ENCODE measurements at places on chromosomes 16 and 17. TPM values are rescaled to one million over a fixed set of nuclear protein-coding genes. Genes with fewer than 3 reads are reported as not detected.

Gene C16orf87
- total RNA-seq = 13.5 TPM

Gene GAS2L2
- not detected for total RNA-seq

- DNase-seq = no peak
Observed at GRCh38 chr17:11182430-11182829, 58.6 kb upstream of the SHISA6 start.

GRCh38 chr17:47982645-47983390 lies 11.9 kb downstream of the CDK5RAP3 start:
- DNase-seq = no peak

GRCh38 chr16:86878236-86879080 lies 300.1 kb downstream of the FOXL1 start:
- no peak for DNase-seq

DNA sequence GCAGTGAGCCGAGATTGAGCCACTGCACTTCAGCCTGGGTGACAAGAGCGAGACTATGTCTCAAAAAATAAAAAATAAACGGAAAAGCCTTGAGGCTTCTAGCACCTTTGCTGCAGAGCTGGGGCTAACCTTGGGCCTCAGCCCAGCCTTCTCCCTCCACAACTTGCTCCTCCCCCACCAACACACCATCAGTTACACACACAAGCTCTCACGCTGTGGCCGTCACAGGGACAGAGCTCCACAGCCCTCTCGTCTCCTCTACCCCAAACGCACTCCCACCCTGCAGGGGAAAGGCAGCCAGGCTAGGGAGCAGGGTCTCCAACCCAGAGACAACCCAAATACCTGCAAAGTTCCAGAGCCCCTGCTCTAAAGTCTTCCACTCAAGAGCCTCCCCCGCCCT lies 22.0 kb upstream of the MRPS23 start:
- DNase-seq = no peak

DNA sequence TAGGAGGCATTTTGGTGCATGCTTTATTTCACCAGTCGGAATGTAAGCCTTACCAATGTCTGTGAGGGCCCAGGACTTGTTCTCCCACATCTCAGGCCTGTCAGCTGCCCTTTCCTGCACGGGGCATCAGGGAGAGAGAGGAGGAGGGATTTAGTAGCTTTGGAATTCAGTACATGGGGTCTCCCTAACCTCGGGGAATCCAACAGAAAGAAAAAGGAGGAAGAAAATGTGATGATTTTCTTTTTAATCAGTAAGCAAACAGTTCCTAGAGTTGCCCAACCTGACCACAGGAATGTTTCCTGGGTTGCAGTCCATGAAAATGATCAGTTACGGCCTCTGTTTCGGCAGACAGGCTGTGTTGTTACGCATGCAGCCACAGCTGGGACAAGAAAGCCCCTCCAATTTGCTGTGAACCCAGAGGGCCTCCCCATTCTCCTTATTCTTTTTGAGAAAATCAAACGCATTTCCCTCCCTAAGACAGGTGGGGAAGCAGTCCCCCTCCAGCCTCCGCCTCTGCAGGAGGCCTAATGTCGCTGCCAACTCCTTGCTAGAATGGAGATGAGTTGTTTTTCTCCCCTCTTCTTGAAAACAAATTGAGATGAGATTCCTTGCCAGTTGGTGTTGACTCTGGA lies 53.1 kb upstream of the TANGO6 start:
- no peak for DNase-seq

DNA sequence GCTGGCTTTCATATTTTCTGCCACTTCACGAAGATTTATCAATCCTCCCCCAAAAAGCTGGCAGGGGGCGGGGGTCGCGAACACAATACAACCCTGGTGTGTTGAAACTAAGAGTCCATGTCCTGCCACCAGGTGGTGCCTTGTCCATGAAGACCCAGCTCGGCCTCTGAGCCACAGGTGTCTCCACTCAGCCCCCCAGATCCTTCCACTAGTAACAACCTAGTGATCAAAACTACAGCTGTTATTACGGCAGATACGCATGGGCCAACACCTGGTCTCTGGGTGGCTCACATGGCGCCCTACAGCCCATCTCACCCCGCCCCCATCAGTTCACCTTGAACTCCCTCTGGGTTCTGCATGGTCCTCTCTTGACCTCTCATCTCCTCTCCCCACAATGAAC lies 27.7 kb downstream of the USP7 start:
- no peak for DNase-seq

DNA sequence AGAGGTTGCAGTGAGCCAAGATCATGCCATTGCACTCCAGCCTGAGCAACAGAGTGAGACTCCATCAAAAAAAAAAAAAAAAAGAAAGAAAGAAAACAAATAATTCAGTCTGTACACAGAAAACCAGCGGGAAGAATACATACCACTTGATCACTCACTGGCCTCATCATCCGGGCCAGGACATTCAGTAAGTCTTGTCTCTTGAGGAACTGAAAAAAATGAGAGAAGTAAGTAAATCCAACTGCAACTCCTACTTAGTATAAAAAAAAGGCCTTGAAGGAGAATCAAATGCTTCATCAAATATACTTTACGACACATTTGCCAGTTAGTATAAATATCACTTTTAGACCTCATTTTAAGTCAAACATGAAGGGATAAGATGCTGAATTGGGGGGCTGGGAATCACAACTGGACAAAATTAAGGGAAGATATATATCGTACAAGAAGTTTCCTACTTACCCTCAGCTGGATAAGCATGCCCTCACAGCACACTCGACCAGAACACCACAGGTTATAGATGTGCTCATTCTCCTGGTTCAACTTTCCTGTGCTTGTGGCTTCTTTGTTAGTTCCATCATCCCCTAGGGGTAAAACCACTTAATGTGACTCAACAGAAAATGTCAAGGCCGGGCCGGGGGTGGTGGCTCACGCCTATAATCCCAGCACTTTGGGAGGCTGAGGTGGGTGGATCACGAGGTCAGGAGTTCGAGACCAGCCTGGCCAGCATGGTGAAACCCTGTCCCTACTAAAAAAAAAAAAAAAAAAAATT lies 12.4 kb downstream of the CCDC47 start:
- no peak for DNase-seq

GRCh38 chr16:67462279-67462655 lies 18.7 kb downstream of the ATP6V0D1 start:
- no peak for DNase-seq

Data from skin of body (tissue), 3 donors.